ENCODE measurements at places on chromosomes 12 and 14.

DNA sequence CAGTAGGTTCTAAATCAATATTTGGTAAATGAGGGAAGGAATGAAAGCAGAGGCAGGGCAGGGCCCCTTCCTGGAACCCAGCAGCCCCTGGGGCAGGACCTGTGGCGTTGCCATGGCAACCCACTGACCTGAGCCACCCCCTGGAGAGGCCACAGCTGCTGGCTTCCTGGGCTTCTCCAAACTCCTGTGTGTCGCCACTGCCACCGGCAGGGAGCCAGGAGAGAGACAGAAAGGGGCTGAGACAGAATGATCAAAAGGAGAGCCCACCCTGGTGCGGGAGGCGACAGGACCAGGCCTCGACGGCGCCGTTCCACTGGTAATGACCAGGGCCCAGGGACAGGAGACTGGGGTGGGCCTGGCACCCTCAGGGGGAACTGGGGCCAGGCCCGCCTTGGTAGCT is 18.2 kb downstream of the RFX4 start:
- no peak for DNase-seq

DNA sequence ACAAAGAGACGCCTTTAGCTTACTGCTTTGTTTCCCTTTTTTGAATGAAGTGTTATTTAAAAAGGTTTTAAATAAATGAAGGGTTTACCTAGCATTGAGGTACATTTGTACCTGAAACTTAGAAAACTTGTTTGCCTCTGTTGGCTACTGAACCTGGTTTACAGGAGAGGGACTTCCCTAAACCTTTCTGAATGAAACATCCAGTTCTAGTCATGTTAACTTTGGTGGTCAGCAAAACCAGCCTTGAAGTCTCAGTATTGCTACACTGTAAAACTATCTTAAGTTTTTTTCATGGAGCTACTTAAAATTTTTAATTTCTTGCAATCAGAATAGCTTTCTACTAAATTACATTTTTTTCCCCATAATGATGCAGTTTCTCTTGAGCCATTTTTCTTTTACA is 38.2 kb downstream of the RASSF8 start:
- no peak for DNase-seq

DNA sequence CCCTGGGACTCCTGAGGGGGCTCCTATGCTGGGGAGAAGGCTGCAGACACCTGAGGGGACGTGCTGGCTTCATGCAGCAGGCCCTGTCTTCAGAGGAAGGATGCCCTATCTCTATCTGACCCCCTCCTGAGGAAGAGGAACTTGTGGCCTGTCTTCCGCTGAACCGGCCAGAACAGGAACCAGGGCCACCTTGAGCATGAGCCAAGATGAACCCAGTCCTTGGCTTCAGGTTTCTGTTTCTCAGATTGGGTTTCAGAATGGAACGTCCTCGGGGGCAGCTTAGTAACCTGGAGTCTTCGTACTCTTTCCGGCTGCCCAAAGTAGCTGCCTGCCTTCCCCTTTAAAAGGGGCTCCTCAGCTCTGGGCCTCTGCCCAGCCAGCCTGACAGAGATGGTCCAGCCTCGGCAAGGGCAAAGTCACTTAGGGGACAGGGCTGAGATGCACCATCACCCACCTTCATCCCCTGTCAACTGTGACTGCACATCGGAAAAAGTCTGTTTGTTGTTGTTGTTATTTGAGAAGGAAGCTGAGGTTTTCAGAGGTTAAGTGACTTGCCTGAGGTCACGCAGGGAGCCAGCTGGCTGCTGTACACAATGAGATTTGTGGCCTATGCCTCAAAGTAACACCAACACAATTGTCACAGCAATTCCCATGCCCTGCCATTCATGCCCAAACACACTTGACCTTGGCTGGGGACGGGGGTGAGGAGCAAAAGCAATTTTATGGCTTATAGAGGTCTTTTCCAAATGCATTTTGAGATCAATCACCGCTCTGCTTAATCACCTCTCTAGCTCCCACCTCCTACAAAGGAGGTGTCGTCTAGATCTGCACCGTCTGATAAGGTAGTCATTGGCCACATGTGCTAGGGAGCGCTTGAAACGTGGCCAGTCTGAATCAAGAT is 13.4 kb downstream of the ASB2 start:
- no peak for DNase-seq

DNA sequence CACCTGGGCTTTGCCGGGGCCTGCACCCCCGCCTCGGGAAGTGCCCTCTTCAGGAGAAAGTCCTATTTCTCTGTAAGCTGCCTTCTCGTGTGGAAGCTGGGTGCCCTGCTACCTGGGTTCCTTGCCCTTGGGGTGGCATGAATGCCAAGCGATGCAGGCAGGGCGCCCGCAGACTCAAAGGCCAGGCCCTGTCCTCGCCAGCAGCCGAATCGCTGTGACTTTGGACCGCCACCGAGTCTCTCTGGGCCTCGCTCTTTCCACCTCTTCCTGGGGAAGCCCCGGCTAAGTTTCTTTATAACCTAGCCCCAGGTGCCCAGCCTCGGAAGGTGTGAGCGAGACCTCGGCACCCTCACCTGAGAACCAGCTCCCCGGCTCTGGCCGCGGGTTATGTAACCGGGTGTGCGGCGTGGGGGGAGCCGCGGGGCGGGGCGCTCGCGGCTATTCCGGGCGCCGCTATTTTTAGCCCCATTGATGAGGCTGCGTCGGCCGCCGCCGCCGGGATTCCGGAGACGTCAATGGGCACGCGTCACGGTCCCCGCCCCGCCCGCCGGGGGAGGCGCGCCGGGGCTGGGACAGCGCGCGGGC is 14.6 kb upstream of the NR4A1 start:
- DNase-seq, result peak; percentile 12

DNA sequence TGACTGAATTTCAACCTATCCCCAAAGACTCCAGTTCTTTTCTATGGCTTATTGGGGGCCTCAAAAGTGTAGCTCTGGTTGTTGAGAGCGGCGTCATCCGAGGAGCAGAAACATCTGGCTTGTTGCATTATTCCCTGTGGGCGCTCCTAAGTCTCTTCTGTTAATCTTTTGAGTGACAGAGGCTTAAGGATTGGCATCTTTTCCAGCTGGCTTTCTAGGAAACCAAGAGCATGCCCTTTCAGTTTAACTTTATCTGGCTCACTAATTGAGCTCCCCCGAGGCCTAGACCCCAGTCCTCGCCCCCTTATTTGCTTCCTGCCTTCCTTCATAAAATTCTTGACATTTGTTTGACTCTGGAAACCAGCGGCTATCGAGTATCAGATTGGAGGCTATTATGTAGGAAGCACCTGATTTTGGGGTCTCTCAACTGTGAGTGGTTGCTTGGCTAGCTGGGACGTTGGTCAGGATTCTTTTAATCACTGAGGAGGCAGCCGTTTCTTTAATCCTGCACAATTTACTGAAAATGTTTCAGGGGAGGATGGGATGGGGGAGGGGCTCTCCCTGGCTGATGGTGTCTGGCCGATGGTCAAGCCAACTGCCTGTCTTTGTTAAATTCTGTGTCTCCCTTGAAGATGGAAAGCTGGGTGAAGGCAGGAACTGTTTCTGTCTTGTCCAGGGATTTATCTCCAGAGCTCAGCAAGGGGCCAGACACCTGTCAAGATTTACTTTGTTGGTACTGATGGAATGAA is 3.1 kb downstream of the SMOC1 start:
- no peak for DNase-seq

DNA sequence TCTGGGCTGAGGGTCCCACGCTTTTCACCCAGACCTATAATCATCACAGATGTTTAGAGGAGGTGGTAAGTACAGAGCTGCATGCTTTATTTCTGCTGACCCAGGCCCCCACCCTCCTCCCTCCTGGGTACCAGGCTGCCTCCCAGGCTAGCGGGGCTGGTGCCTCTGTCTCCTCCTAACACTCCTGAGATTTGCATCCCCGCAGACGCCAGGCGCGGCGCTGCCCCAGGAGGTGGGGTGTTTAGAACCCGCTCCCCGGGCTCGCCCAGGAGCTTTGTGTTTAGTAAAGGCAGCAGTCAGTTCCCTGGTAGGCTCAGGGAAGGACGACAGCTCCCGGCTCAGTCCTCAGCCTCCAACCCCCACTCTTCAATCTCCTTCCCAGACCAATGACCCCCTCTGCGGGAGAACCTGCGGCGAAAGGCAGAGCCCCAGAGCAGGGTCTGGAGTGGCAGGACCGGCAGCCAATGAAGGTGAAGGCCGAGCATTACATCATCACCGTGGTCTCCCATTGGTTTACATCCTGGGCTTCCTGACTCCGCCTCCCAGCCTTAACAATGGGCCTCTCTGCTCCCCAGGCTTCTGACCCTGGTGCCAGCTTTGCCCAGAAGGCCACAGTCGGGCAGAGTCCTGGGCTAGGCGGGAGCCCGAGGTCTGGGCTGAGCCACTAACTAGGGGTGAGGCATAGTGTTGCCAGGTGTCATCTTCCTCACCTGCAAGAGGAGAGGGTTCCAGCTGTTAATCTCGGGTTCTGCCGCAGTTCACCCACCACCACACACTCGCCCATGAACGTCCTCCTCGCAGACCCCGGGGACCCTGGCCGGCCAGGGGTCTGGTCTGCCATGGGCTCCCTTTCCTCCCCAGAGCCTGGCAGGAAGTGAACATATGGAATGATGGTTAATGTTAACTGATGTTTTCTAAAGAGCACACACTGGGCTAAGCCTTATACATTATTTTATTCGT is 57.5 kb downstream of the CALM1 start:
- DNase-seq, result no peak

GRCh38 chr14:98931911-98932310 is 340.1 kb downstream of the BCL11B start:
- no peak for DNase-seq

DNA sequence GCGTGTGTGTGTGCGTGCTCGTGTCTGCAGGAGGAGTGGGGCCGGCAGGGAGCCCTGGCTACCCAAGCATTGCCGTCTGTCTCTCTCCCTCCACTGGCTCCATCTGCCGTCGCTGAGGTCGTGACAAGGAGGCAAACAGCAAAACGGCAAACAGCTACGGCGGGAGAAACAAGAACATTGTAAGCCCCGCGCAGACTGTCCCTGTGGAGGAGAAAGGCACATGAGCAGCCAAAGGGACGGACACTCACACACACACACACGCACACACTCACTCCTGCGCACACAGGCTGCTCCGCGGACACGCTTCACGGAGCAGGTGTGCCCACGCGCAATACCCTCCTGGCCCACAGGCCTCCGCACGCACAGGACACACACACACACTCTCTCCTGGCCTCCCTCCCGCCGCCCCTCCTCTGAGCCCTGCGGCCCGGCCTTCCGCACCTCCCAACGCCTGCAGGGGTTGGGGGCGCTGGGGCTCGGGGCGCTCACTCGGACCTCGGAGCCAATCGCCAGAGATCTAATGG is 905 bp downstream of the CISTR start:
- peak; percentile 22 for DNase-seq

DNA sequence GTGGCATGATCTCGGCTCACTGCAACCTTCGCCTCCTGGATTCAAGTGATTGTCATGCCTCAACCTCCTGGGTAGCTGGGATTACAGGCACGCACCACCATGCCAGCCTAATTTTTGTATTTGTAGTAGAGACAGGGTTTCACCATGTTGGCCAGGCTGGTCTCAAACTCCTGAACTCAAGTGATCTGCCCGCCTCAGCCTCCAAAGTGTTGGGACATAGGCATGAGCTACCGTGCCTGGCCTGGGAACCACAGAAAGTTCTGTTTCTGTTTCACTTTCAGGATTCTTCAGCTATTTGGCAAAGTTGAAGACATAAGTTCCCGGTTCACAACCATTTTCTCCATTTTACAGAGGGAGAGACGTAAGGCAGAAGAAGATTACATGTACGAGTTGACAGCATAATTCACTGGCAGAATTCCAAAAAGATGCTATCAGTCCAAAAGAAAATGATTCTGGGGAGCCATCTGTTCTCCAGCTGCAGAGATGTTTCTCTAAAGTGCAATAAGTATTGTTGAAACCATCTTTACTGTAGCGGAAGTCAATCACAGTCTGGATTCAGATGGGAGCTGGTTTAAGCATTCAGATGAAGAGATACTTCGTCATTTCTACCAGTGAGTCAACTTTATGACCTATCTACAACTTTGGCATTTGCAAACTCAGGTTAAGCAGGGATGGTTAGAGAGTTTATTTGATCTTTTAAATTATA is 8.1 kb upstream of the RNF34 start:
- DNase-seq, result no peak

GRCh38 chr12:109730306-109731145 is 16.9 kb downstream of the FAM222A start:
- no peak for DNase-seq

DNA sequence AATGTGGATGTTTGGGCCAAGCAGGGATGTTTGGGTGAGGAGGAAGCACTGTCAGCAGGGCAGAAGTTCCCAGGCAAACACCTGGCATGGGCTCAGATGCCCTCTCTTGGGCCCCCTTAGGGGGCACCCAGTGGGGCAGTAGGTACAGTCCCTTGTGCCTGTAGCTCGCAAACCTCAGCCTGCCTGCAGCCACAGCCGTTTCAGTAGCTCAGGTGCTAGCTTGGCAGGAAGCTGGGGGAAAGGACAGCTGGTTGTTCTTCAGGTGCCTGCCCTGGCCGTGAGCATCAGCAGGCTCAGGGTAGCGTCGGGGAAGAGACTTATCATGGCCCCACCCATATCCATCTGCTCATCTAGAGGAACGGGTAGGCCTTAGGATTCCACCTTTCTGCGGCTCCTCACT is 67.5 kb downstream of the B4GALNT3 start:
- no peak for DNase-seq

GRCh38 chr14:100034961-100035500 is 30.2 kb upstream of the EVL start:
- DNase-seq, result no peak

DNA sequence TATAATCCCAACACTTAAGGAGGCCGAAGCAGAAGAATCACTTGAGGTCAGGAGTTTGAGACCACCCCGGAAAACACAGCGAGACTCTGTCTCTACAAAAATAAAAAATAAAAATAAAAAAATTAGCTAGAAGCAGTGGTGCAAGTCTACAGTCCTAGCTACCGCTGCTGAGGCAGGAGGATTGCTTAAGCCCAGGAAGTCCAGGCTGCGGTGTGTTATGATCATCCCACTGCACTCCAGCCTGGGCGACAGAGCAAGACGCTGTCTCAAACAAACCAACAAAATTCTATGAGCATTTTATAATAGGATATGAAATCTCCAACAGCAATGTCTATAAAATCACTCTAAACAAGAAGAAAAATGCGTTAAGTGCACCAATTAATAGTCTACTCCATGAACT is 75.3 kb downstream of the PPP1R12A start:
- DNase-seq, result no peak

- DNase-seq, result no peak
Observed at GRCh38 chr14:85471744-85472143, 58.2 kb upstream of the FLRT2 start.

GRCh38 chr12:127108360-127109215 is 1158.4 kb upstream of the TMEM132C start:
- no peak for DNase-seq

- DNase-seq, result no peak
Observed at GRCh38 chr12:9214534-9214933, 6.3 kb upstream of the PZP start.

- peak; percentile 86 for DNase-seq
Observed at GRCh38 chr12:79690638-79691510, at the start of gene PAWR. TSS of gene PAWR (minus strand) at chr12:79690964. CDS start at chr12:79690244, 720 bp downstream.

- no peak for DNase-seq
Observed at GRCh38 chr14:58744801-58745394, 107.1 kb downstream of the DACT1 start.

DNA sequence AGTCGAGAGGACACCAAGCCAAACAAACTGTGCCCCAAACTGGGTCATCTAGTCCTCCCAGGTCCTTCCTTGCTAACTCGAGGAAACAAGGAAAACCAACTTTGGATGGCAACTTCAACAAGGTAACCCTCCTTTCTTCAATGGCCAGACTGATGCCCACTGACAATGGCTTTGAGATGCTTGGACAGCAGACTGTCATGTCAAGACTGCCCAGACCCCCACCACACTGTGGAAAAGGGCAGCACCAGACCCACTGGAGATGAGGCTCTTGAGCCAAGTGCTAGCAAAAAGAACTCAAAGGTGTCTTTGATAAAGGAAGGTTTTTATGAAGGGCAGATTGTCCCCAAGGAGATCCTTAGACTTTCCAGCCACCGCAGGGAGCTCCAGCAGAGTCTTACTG is 9.0 kb upstream of the CDH24 start:
- DNase-seq, result no peak

All from NCI-H1105 treated with DMSO at 0.1 percent for 48 hours (cell line).